ENCODE measurements at places on chromosomes 3 and 15. TPM values are rescaled to one million over a fixed set of nuclear protein-coding genes. Genes with fewer than 3 reads are reported as not detected.

The CCRL2 gene
- 1.1 TPM for total RNA-seq

The ATP10A gene
- 2.0 TPM for total RNA-seq

- H3K36me3 ChIP-seq, result no peaks in the 10 kb centered on the region
- H3K27me3 ChIP-seq, result no peaks in the 10 kb centered on the region
- H3K4me3 ChIP-seq, result no peak overlapping the region
- peaks cover 1% of the 10 kb centered on the region for H3K4me1 ChIP-seq
- no peak for DNase-seq
Observed at GRCh38 chr3:105676621-105677300, 192.1 kb downstream of the CBLB start.

DNA sequence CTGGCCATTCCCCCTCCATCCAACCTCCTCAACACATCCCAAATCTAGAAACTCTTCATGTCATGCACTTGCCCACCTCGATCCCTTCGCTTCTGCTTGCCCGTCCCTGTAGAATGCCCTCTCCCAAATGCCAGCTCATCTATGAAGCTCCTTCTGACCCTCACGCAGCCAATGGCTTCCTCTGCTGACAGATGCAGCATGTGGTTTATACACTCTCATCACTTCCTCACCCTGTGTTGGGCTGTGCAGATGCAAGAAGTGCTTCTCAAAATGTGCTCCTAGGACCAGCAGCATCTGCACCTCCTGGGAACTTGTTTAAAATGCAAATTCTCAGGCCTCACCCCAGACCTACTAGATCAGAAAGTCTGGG lies 51.7 kb downstream of the SEMA5B start:
- no peaks in the 10 kb centered on the region for H3K36me3 ChIP-seq
- H3K27ac ChIP-seq, result peak overlapping the region; percentile 76
- no peaks in the 10 kb centered on the region for H3K27me3 ChIP-seq
- H3K4me1 ChIP-seq, result peaks cover 10% of the 10 kb centered on the region

DNA sequence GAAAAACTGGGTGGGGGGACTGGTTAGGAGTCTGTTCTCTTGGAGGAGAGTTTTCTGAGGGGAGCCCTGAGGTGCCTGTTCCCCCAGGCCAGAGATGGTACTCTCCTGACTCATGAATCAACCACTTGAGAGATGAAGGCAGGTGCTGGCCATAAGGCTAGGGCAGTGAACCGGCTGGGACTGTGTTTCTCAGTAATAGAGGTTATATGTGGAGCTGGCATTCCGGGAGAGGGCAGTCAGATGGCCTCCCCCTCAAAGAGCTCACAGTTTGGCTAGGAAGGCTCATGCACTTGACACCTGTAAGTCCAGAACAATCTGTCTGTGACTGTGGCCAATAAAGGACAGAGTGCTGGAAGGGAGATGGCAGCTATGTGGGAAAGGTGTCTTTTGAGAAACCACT lies 10.0 kb upstream of the SCN10A start:
- H3K27me3 ChIP-seq, result no peaks in the 10 kb centered on the region
- no peaks in the 10 kb centered on the region for H3K36me3 ChIP-seq
- no peaks in the 10 kb centered on the region for H3K4me1 ChIP-seq
- H3K27ac ChIP-seq, result no peak overlapping the region

- DNase-seq, result no peak
- no peaks in the 10 kb centered on the region for H3K36me3 ChIP-seq
- H3K4me3 ChIP-seq, result no peak overlapping the region
- H3K27me3 ChIP-seq, result no peaks in the 10 kb centered on the region
- peak overlapping the region; percentile 29 for H3K27ac ChIP-seq
Observed at GRCh38 chr3:44396200-44397171, 57.9 kb downstream of the TCAIM start.

DNA sequence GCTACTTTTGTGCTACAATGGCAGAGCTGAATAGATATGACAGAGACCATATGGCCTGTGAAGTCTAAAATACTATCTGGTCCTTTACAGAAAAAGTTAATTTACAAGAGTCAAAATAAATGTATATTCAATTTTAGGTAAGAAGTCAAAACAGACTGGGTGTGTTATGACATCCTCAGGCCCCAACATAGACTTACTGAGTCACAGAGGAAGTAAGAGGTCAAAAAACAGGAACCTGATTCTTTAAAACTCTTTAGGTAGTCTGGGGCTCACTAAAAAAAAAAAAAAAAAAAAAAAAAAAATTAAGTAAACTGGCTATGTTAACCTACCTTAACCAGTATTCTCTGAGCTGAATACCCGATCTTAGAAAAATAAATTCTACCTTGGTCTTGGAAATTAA lies 13.1 kb downstream of the DNAAF4 start:
- no peaks in the 10 kb centered on the region for H3K27me3 ChIP-seq
- DNase-seq, result no peak
- peaks cover 1% of the 10 kb centered on the region for H3K4me1 ChIP-seq
- H3K27ac ChIP-seq, result no peak overlapping the region

GRCh38 chr3:148146947-148147826 lies 550.5 kb upstream of the AGTR1 start:
- H3K4me3 ChIP-seq, result no peak overlapping the region
- DNase-seq, result no peak
- H3K4me1 ChIP-seq, result no peaks in the 10 kb centered on the region
- H3K36me3 ChIP-seq, result no peaks in the 10 kb centered on the region
- H3K27me3 ChIP-seq, result no peaks in the 10 kb centered on the region
- H3K27ac ChIP-seq, result no peak overlapping the region

DNA sequence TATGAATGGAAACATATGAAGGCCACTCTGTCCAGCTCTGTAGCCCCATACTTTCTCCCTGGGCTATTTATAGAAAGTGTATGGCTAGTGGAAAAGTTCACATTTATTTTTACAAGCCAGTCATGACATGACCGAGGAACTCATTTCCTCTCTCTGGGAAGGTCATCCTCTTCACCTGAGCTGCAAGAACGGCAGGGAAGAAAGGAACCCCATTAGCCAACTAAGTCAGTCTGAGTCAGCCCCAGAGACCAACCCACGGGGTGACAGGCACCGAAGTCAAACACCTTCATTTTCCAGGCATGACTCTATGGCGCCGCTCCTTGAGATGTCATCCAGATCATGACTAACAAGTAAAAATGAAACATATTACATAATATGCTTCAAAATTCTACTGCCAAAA lies 4.8 kb downstream of the PAQR9 start:
- DNase-seq, result no peak
- H3K4me3 ChIP-seq, result no peak overlapping the region
- H3K27me3 ChIP-seq, result no peaks in the 10 kb centered on the region

DNA sequence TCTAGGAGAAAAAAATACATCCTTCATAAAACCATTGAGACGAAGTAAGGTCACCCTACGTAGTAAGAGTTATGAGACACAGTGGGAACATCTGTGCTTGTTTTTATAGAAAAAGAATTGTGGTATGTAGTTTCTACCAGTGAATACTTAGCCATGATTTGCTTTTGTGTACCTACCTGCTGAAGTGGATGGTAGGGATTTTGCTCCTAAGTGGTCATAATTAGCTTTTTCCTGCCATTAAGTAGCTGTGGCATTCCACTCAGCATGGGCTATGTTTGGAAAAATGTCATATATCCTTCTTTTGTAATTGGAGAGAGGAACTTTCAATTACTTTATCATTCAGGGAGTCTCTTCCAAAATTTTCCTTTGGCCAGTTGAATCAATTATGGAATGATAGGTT lies 63.7 kb downstream of the CHD2 start:
- no peaks in the 10 kb centered on the region for H3K36me3 ChIP-seq
- H3K4me3 ChIP-seq, result no peak overlapping the region
- no peaks in the 10 kb centered on the region for H3K4me1 ChIP-seq
- no peak overlapping the region for H3K27ac ChIP-seq

DNA sequence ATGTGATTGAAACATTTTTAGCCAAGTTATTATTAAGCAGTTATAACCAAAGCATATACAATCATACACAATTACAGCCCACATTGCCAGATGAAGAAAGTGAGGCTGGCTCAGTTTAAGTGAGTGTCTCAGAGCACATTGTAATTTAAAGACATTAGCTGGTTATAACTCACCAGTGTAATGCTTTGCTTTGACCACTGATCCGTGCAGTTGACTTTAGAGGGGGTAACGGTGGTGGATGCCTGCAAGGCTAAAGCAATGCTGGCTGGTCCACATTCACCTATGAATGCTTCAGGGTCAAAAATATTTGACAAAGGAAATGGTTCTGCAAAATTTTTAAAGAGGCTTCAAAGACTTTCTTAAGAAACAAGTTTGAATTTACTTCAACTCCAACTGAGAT lies 1.2 kb downstream of the C3orf85 start:
- no peaks in the 10 kb centered on the region for H3K36me3 ChIP-seq
- no peak overlapping the region for H3K27ac ChIP-seq
- H3K27me3 ChIP-seq, result no peaks in the 10 kb centered on the region
- DNase-seq, result no peak

DNA sequence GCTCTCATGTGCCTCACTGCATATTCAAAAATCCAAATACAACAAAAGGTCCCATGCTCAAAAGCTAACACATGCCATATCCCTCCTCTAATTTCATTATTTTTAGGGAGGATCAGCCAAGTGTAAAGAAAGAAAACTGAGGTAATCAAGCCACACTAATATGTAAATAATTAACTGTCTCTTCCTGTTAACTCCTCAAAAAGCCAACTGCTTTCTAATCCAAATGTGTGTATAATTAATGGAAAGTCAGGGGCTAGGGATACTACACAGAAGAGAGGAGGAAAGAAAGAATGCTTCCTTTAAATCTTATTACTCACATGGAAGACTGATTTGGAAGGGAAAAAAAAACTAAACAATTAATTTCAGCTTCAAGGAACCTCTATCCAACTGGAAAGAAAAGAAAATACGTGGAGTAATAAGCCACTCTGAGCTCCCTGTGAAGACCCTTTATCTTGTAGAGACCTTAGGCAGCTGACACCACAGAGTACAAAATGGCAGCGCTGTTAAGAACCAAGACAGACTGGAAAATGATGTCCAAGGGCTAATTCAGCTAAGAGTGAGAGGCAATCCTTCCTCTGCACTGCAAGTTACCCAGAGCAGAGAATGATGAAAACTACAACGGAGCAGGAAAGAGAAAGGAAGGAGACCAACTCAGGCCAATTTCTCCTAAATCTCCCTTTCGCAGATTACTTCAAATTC lies 56.8 kb downstream of the ZNF148 start:
- no peaks in the 10 kb centered on the region for H3K4me1 ChIP-seq
- H3K4me3 ChIP-seq, result no peak overlapping the region
- no peaks in the 10 kb centered on the region for H3K27me3 ChIP-seq

- H3K36me3 ChIP-seq, result no peaks in the 10 kb centered on the region
- DNase-seq, result no peak
Observed at GRCh38 chr3:15630646-15631350, 29.3 kb downstream of the BTD start.

DNA sequence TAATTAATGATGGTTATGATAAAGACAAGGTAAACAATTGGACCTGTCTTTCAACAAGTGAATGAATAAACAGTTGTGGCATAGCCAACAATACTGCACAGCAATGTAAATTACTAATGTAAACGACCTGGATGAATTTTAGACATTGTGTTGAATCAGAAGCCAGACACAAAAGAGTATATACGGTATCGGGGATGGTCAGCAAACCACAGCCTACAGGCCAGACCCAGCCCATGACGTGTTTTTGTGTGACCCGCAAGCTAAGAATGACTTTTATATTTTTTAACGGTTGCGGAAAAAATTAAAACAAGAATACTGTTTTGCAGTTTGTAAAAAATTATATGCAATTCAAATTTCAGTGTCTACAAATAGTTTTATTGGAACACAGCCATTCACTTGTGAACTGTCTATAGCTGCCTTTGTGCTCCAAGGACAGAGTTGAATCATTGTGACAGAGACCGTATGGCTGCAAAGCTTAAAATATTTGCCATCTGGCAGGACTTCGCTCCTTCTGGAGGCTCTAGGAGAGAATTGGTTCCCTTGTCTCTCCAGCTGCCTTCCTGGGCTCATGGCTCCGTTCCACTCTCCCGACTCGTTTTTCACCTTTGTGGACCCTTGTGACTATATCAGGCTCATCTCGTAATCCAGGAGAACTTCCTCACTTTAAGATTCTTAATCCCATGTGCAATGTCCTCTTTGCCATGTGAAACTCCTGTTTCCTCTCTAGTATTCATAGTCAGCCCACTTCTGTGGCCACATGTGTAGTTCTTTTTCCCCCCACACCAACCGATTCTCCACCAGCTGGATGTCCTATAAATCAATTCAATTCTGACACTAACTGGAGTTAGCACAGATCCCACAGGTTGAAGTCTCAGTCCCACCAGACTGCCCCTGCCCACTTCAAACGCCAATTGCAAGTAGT lies 72.7 kb downstream of the CMTM8 start:
- H3K4me1 ChIP-seq, result peaks cover 5% of the 10 kb centered on the region
- no peaks in the 10 kb centered on the region for H3K36me3 ChIP-seq
- DNase-seq, result no peak
- H3K27ac ChIP-seq, result no peak overlapping the region
- no peaks in the 10 kb centered on the region for H3K27me3 ChIP-seq

DNA sequence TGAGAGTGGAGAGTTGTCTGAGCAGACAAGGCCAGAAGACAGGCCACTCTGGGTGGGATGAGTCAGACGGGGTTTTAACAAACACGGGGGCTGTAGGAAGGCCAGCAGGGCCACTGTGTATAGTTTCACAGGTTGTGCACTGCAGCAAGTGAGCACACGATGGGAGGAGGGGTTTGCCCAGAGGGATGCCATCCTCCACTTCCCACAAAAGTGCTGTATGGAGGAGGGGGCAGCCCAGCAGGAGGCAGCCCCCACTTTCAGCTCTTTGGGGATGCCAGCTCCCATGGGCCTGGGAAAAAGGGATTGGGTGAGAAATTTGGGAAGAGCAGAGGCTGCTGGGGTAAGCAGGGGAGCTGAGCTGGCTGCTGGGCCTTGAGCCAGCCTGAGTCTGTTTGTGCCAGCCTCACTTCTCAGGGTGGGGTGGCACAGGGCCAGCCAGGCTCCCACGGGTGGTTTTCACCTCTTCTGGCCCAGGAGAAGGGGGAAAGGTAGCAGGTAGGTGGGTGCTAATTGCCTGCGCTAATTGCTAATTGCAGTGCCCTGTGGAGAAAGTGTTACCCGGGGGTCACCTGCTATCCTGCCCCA lies 6.7 kb downstream of the ZBTB47 start:
- no peak overlapping the region for H3K27ac ChIP-seq
- H3K4me1 ChIP-seq, result no peaks in the 10 kb centered on the region
- no peak for DNase-seq
- no peaks in the 10 kb centered on the region for H3K27me3 ChIP-seq

DNA sequence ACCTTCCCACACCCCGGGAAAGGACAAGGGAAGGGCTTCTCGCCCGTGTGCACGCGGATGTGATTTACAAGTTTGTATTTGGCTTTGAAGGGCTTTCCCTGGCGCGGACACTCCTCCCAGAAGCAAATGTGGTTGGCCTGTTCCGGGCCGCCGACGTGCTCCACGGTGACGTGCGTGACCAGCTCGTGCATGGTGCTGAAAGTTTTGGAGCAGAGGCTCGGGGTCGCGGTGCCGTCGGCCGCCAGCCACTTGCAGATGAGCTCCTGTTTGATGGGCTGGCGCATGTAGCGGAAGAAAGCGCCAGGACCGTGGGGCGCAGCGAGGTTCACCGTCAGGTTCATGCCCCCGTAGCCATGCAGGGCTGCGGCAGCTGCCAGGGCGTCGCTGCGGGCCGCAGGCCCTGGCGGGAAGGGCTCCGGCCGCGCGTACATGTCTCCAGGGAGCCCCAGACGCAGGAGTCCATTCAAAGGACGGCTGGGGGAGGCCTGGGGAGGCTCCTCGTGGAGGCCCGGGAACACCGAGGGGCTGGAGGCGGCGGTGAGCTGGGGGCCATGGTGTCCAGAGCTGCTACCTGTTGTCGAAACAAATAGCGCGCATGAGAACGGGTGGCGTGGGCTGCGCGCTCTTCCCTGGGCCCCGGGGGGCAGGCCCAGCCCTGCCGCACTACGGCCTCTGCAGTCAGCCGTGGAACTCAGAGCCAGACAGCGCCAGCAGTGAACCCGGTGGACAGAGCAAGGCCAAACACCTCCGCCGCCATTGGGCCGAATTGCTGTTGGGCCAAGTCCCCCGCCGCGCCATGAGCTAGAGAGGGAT lies 10.2 kb downstream of the ZIC4 start:
- DNase-seq, result no peak
- no peak overlapping the region for H3K27ac ChIP-seq
- H3K4me1 ChIP-seq, result peaks cover 3% of the 10 kb centered on the region
- H3K4me3 ChIP-seq, result no peak overlapping the region
- H3K27me3 ChIP-seq, result no peaks in the 10 kb centered on the region

Data from ovary (tissue), 10 donors.